Activated CD8-positive, alpha-beta T cell treated with anti-CD3 and anti-CD28 coated beads, Interleukin-2, amount 10 ng/mL, durations not matched to agents 7 days and 5 days (primary cell): ENCODE measurements at places on chromosomes 11 and 22.
A peak's percentile ranks its signal among the peaks of the same experiment; 100 is the strongest.

GRCh38 chr22:27193215-27193614 is 535.8 kb downstream of the MIAT start:
- DNase-seq, result no peak
- H3K27me3 ChIP-seq, result no peaks in the 10 kb centered on the region
- H3K27ac ChIP-seq, result no peak overlapping the region
- no peaks in the 10 kb centered on the region for H3K36me3 ChIP-seq
- H3K4me3 ChIP-seq, result no peak overlapping the region

GRCh38 chr11:72831521-72832300 is 17.5 kb downstream of the ATG16L2 start:
- peak; percentile 48 for DNase-seq
- H3K4me1 ChIP-seq, result peaks cover 40% of the 10 kb centered on the region
- no peak overlapping the region for H3K27ac ChIP-seq
- no peaks in the 10 kb centered on the region for H3K27me3 ChIP-seq
- peaks cover 48% of the 10 kb centered on the region for H3K36me3 ChIP-seq

GRCh38 chr22:43531651-43532050 is 119.8 kb downstream of the MPPED1 start:
- H3K4me1 ChIP-seq, result no peaks in the 10 kb centered on the region
- no peak overlapping the region for H3K27ac ChIP-seq
- no peak for DNase-seq
- H3K27me3 ChIP-seq, result no peaks in the 10 kb centered on the region

- no peak overlapping the region for H3K4me3 ChIP-seq
- DNase-seq, result no peak
- H3K27me3 ChIP-seq, result no peaks in the 10 kb centered on the region
Observed at GRCh38 chr11:47410370-47411264, 2.2 kb downstream of the SLC39A13 start.

DNA sequence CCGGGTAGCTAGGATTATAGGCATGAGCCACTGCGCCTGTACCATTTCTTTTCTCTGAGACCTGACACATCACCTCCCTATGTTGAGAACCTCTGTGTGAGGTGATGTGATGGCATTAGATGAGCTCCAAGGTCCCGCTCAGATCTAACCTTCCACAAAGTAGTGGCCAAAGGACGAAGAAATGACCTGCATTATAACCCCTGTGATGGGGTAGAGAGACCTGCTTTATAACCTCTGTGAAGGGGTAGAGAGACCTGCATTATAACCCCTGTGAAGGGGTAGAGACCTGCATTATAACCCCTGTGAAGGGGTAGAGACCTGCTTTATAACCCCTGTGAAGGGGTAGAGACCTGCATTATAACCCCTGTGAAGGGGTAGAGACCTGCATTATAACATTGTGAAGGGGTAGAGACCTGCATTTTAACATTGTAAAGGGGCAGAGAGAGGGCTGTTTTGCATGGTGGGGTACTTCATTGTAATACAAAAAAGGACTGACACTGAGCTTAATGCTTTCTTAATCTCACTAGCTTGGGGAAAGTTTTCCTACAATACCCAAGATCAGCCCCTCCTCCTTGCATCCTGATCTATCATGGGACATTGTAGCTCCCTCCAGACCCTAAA is 8.5 kb downstream of the MIEF1 start:
- peaks cover 75% of the 10 kb centered on the region for H3K36me3 ChIP-seq
- H3K4me1 ChIP-seq, result peaks cover 33% of the 10 kb centered on the region
- H3K4me3 ChIP-seq, result no peak overlapping the region

DNA sequence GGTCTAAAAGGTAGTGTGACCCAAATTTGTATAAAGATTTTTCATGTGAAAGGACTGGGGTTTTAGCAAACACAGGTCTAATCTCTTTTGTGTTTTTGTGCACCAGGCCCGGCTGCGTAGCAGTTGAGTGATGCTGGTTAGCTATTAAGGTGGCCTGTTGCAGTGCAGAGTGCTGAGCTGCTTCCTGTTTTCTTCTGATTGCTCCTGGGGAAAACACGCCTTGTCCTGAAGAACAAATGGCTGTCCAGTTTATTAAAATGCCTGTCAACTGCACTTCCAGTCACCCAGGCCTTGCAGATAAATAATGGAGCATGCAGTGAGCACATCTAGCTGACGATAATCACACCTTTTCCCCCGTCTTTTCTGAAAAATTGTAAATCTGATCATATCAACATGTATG is 1.8 kb downstream of the SRSF8 start:
- H3K36me3 ChIP-seq, result peaks cover 24% of the 10 kb centered on the region
- H3K4me3 ChIP-seq, result peak overlapping the region; percentile 94
- H3K27me3 ChIP-seq, result peaks cover 2% of the 10 kb centered on the region
- H3K27ac ChIP-seq, result peak overlapping the region; percentile 97
- peaks cover 25% of the 10 kb centered on the region for H3K4me1 ChIP-seq

- peak; percentile 47 for DNase-seq
- H3K27me3 ChIP-seq, result no peaks in the 10 kb centered on the region
- H3K4me1 ChIP-seq, result no peaks in the 10 kb centered on the region
- no peaks in the 10 kb centered on the region for H3K36me3 ChIP-seq
Observed at GRCh38 chr22:34414467-34415440, 494.5 kb upstream of the LARGE1 start.

- H3K27ac ChIP-seq, result no peak overlapping the region
- H3K27me3 ChIP-seq, result no peaks in the 10 kb centered on the region
- H3K4me1 ChIP-seq, result no peaks in the 10 kb centered on the region
- no peaks in the 10 kb centered on the region for H3K36me3 ChIP-seq
- no peak overlapping the region for H3K4me3 ChIP-seq
Observed at GRCh38 chr11:132312161-132312560, 941.7 kb downstream of the NTM start.

GRCh38 chr11:12502046-12502445 is 124.7 kb downstream of the PARVA start:
- H3K4me1 ChIP-seq, result no peaks in the 10 kb centered on the region
- peaks cover under 1% of the 10 kb centered on the region for H3K27me3 ChIP-seq
- no peak for DNase-seq
- no peaks in the 10 kb centered on the region for H3K36me3 ChIP-seq
- H3K4me3 ChIP-seq, result no peak overlapping the region

DNA sequence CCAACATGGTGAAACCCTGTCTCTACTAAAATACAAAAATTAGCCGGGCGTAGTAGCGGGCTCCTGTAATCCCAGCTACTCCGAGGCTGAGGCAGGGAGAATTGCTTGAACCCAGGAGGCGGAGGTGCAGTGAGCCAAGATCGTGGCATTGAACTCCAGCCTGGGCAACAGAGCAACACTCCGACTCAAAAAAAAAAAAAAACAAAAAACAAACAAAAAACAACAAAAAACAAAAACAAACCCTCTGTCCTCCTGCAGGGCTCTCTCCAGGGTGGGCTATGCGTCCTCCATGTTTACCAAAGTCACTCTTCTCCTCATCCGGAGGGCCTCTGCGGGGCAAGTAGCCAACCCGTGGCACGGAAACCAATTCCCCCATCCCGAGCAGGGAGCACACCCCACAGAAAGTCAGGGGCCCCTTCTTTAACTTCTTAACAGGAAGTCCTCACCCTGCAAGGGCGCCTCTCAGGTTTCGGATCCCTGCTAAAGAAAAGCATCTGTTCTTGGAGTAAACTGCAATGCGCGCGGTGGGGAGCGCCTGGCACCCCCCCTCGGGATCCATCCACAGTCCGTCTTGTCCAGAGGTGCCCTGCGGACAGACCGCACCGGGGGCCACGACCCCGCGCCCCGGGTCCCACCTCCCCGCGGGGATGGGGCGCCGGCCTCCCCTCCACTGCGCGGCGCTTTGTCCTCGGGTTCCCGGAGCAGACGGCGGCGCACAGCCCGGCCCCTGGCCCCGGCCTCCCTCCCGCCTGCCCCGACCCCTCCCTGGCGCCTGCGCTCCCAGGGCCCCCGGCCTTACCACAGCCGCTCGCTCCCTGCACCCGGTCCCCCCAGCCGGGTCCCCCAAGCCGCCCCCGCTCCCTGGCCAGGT is 712 bp downstream of the CERK start:
- H3K27me3 ChIP-seq, result no peaks in the 10 kb centered on the region
- peak overlapping the region; percentile 100 for H3K4me3 ChIP-seq
- peaks cover 44% of the 10 kb centered on the region for H3K4me1 ChIP-seq
- H3K36me3 ChIP-seq, result peaks cover 30% of the 10 kb centered on the region
- peak overlapping the region; percentile 98 for H3K27ac ChIP-seq

- H3K27ac ChIP-seq, result no peak overlapping the region
- peaks cover 30% of the 10 kb centered on the region for H3K4me1 ChIP-seq
- peaks cover 2% of the 10 kb centered on the region for H3K27me3 ChIP-seq
- no peak for DNase-seq
Observed at GRCh38 chr22:39179401-39179827, 26.9 kb upstream of the CBX7 start.

DNA sequence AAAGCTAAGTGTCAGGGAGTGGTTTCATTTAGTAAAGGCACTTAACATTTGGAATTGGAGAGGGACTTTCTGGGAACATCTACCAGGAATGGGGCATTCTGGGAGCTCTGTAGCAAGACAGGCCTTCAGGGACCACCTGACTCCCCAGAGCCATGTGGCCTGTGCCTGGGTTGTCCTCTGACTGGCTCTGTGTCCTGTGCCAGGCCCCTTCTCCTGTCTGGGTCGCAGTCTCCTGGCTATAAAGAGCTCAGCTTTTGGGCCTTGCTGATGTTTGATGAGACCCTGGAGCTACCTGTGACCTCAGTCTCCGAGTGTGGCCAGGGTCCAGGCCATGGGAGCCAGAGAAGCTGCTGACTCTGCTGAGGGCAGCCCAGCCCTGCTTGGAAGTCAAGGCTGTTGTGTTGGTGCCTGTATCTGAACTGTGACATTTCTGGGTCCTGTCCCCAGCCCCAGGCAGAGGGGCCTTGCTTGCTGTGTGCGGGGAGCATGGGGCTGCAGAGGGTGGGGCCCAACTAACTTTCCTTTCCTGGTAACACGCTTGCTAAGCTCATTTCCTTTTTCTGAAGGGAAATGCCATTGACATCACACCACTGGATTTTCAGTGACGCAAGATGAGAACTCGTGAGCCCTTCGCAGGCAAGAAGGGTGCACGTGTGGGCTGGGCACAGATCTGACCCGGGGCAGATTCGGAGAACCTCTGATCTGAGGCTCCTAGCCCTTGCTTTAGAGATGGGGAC is 41.3 kb downstream of the LRRC32 start:
- peak overlapping the region; percentile 41 for H3K27ac ChIP-seq
- H3K4me3 ChIP-seq, result no peak overlapping the region
- H3K27me3 ChIP-seq, result peaks cover 18% of the 10 kb centered on the region
- H3K4me1 ChIP-seq, result peaks cover 57% of the 10 kb centered on the region
- peaks cover 15% of the 10 kb centered on the region for H3K36me3 ChIP-seq

DNA sequence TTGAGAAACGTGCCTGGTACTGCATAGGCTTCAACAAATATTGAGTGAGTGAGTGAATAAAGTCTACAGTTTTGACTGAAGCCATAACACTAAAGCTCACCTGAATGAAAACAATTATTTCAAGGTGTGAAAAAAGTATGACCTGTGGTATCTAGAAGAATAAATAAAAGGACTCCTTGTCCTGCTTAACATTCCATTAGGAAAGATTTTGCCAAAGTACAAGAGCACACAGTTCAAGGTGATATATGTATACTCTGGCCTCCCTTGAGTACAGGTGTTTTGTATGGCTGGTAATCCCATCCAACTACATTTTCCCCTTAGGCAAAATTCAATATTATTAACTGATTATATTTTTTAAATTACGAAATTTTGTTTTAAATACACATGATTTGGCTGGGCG is 1.8 kb upstream of the CREBZF start:
- H3K36me3 ChIP-seq, result peaks cover 24% of the 10 kb centered on the region
- DNase-seq, result no peak
- H3K27me3 ChIP-seq, result no peaks in the 10 kb centered on the region
- no peak overlapping the region for H3K4me3 ChIP-seq
- no peak overlapping the region for H3K27ac ChIP-seq

GRCh38 chr11:31997955-31998354 is 92.9 kb upstream of the RCN1 start:
- DNase-seq, result no peak
- peaks cover 1% of the 10 kb centered on the region for H3K27me3 ChIP-seq
- H3K36me3 ChIP-seq, result no peaks in the 10 kb centered on the region
- no peak overlapping the region for H3K4me3 ChIP-seq

DNA sequence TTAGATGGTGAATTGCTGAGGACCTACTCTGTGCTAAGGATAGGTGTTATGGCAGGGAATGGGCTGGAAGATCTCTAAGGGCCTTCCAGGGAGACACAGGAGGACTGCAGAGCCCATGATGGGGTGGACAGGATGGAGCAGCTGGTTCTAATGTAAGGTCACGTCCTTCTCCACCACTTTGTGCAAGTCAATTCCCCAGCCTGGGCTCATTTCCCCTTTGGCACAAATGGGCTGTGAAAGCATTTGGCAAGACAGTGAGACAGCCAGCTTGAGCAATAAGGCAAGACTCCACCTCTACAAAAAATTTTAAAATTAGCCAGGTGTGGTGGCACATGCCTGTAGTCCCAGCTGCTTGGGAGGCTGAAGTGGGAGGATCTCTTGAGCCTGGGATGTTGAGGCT is 81.4 kb upstream of the THY1 start:
- no peak overlapping the region for H3K4me3 ChIP-seq
- no peaks in the 10 kb centered on the region for H3K36me3 ChIP-seq
- no peak for DNase-seq
- H3K4me1 ChIP-seq, result no peaks in the 10 kb centered on the region
- no peak overlapping the region for H3K27ac ChIP-seq

DNA sequence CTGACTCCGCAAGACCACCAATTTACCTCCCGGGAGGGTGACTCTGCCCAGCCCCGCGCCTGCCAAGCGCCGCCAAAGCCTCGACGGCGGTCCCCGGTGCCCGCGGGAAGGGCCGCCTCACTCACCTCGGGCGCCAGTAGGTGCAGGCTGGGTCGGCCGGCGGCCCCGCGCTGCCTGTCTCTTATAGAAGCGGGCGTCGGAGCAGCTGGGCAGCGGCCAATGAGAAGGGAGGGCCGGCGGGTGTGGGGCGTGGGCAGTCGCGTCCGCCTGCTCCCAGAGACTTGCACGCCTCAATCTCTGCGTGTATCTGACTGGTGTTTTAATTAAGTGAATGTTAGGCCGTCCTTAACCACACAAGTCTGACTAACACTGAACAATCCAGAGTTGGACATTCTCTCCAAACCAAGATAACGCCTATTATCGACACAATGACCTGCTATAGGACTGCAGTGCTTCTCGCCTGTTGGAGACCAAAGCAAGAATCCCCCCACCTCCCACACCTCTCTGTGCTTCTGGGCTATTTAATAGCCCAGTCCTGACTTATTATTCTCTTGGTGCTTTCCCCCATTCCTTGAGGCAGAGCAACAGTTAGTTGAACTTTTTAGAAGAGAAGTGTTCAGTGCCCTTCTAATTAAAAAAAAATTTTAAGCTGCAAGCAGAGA is at the start of gene TPH1:
Gene TPH1 (minus strand): TSS at position 154 of the 662 bp plus-strand sequence. CDS start 5,507 bp downstream, outside the sequence.
- H3K27ac ChIP-seq, result no peak within 1 kb of the TSS
- H3K4me1 ChIP-seq, result no peaks in the 10 kb centered on the region
- no peak for DNase-seq
- H3K27me3 ChIP-seq, result peaks cover 59% of the 10 kb centered on the region
- no peak within 1 kb of the TSS for H3K4me3 ChIP-seq
- H3K36me3 ChIP-seq, result no peaks in the 10 kb centered on the region
